ENCODE measurements at places on chromosomes 6 and 20.

- DNase-seq = no peak
Observed at GRCh38 chr20:54922636-54923035, 447.2 kb downstream of the DOK5 start.

DNA sequence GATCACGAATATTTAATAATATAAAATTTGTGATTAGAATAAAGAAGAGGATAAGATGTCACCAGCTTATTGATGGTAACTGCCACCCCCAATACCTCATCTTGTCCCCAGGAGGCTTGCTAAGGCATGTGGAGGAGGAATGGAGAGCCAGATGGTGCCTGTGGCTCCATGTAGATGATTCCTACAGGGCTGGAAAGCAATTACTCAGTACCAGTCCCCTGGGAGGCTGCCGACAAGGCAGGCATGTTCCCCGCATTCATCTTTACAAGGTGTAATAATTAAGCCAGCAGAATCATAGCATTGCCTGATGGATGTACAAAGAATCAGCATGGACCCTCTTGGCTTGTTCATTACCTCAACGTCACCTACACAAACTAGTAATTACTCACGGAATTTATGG is 155.3 kb downstream of the PLCB1 start:
- DNase-seq = no peak

GRCh38 chr6:105560611-105561066 is 157.8 kb upstream of the PREP start:
- DNase-seq = no peak

GRCh38 chr6:111278731-111279130 is 191.4 kb downstream of the SLC16A10 start:
- no peak for DNase-seq

- no peak for DNase-seq
Observed at GRCh38 chr6:168585441-168585840, 144.5 kb downstream of the SMOC2 start.

GRCh38 chr6:114339706-114340105 is 3.1 kb downstream of the HS3ST5 start:
- DNase-seq = no peak

Measured in umbilical cord (tissue), 2 donors.